ENCODE measurements at places on chromosomes 16 and 17. TPM values are rescaled to one million over a fixed set of nuclear protein-coding genes. Genes with fewer than 3 reads are reported as not detected.

DNA sequence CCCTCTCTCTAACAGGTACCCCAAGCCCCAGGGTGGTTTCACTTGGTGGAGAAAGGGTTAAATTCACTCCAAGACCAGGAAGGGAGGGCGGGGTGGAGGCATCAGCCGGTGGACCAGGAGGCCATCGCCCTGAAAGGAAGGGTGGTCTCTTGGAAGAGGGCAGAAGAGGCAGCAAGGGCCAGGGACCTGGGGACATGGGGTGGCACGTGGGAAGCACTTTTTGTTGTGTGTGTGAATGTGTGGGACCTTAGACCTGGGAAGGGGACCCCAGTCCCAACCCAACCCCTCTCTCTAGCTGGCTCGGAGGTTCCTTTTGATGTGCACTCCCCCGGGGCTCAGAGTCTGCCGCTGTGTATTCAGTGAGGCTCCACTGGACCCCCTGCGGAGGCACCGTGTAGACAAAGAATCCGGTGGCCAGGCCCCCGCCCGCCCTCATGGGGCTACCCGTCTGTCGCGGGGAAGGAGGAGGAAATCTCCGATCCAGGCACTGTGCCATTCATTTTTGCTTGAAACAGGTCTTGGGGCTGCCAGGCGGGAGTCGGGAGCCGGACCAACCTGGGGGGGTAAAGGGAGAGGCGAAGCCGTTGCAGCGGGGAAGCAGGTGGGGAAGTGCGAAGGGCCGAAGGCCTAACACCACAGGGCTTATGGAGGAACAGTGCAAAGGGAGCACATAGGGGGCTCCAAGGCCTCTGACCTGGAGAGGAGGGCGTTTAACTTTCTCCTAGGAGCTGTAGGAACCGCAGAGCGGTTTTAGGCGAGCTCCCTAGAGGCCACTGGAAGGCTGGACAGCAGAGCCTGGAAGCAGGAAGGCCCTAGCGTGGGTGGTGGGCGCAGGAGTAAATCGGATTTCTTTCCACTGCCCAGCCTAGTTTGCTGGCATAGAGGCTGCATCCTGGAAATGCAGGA is 3.2 kb upstream of the WNT3 start:
- no peak for DNase-seq

GRCh38 chr17:77465358-77466041 is 324.7 kb downstream of the SEC14L1 start:
- no peak for DNase-seq

GRCh38 chr16:3652373-3653195 is 1.9 kb upstream of the DNASE1 start:
- DNase-seq = no peak

DNA sequence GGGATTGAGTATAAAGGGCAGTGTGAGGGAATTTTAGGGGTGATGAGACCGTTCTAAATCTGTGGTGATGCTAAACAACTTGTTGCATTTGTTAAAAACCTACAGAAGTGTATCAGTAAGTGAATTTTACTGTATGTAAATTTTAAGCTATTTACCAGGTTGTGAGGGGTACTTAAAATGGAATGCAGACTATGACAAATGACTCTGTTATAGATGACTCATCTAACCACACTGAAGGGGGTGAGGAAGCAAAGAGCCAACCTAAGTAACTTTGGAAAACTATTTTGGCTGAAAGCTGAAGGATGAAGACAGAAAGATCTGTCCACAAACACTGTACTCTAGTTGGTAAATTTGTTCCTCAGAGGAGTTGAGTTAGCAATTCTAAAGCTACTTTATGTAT is 5.3 kb upstream of the MKS1 start:
- DNase-seq = no peak

- no peak for DNase-seq
Observed at GRCh38 chr17:57534863-57535248, 210.2 kb downstream of the CCDC182 start.

DNA sequence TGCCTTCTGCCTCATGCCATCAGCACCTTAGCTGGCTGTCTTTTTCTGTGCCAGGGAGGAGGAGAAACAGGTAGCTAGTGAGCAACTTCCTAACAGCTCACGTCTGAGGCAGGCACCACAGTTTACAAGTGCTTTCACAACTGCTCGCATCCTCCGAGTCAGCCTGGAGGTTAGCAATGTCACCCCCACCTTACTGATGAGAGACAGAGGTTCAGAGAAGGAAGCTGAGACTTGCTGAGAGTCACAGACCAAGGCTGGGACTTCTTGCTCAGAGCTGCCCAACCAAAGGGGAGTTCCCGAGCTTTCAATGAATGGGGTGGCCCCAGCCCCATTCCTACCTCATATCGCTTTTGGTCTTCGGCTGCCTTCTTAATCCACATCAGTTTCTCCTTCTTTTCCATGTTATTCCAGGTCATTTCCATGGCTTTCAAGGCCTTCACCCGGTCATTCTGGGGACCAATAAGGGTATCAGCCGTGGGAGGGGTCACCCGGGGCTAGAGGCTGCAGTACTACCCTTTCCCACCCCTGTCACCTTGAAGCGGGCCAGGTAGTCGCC is 9.6 kb downstream of the UBTF start:
- DNase-seq = no peak

- no peak for DNase-seq
Observed at GRCh38 chr16:31085411-31085810, 3.3 kb downstream of the PRSS53 start.

Gene FOXJ1
- 0.07 TPM for total RNA-seq

Gene NETO2
- total RNA-seq = 19.0 TPM

Gene STH
- not detected for total RNA-seq

Gene RGS11
- total RNA-seq = not detected

Gene TP53TG3B
- total RNA-seq = 0.66 TPM

Gene HS3ST2
- not detected for total RNA-seq
